Mucosa of descending colon (tissue), 3 donors: ENCODE measurements at places on chromosomes 16 and 17. TPM values are rescaled to one million over a fixed set of nuclear protein-coding genes. Genes with fewer than 3 reads are reported as not detected.
A peak's percentile ranks its signal among the peaks of the same experiment; 100 is the strongest.

DNA sequence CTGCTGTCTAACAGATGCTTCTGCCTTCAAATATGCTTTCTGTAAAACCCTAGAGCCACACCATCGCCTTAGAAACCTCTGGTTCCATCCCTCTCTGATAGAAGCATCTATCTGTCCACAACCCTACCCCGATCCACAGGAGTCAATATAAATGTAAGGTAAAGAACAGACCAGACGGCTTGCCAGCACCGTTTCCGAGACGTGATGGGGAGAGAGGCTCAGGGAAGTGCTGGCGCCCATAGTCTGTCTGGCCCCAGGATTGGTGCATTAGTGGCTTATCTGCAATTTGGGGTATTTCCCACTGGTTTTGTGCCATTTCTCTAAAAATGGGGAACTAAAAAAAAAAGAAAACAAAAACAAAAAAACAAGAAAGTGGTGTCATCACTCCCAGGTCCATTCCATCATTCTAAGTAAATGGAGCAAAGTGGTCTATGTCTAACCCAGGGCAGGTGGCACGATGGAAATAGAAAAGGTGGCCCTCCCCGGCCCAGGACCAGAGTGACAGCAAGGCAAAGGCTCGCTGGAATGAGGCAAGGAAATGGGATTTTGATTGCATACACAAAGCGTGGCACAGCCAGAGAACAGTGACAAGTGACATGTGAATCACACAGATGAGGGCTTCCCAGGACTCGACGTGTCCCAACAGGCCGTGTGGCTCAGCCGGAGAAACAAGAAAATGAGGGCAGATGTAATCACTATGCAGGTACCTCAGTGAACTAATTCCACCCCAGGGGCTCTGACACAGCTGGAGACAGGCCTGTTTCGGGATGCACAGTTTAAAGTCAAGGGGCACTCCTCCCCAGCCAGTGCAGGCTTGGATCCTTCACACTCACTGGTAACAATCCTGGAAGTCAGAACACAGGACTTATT lies 125.6 kb downstream of the GAS7 start:
- no peak for DNase-seq

- no peak for DNase-seq
Measured at GRCh38 chr17:51746421-51746820, 412.1 kb downstream of the CA10 start.

The CNGB1 gene
- total RNA-seq = 0.14 TPM

DNA sequence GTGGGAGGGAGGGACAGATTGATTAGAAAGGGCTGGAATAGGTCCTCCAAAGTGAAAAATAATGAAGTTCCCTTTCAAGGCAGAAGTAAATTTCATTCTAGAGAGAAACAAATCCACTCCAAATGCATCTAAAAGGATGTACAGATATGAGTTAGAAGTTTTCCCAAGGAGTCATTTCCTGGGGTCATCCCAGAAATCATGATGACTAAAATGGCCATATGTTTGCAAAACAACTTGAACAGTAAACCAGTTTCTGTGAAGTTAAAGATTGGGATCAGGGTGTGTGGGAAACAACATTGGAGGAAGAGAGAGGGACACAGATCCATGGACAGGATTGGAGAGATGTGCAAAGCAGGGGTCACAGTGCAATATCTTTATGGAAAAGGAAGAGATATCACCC lies 32.5 kb upstream of the ARHGAP44 start:
- no peak for DNase-seq

DNA sequence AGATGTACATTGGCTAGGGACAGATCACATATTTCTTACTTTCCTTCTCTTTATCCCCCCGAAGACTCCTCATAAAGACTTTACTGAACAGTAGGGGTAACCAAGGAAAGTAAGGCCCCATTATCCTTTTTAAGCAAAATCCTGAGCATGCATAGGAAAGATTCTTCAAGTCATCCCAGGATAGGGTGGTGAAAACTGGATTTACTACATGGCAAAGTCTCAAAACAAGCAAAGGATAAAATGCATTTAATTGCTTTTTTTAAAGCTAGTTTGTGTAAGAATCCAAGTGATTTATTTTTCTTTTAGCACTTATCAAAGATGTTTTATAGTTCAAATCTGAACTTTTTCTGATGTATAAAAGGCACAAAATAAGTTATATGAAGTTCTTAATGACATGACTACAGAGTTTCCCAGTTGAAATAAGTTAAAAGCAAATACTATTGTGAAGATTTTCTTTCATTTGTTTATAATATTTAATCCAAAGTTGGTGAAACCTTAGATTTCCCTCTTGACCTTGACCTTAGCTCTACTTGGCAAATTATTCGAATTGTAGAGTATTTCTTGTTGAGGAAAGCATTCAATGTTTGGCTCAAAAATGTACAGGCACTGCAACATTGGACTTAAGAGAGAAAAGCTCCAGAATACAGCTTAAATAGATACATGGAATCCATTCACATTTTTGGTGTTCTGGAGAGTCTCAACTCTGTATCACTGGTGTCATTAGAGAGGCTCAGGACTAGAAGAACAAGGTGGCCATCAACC lies 104.3 kb downstream of the ABCA8 start:
- DNase-seq = no peak

GRCh38 chr17:22270381-22270780 lies 578.1 kb downstream of the KCNJ18 start:
- no peak for DNase-seq

The ALKBH5 gene
- total RNA-seq = 151 TPM

DNA sequence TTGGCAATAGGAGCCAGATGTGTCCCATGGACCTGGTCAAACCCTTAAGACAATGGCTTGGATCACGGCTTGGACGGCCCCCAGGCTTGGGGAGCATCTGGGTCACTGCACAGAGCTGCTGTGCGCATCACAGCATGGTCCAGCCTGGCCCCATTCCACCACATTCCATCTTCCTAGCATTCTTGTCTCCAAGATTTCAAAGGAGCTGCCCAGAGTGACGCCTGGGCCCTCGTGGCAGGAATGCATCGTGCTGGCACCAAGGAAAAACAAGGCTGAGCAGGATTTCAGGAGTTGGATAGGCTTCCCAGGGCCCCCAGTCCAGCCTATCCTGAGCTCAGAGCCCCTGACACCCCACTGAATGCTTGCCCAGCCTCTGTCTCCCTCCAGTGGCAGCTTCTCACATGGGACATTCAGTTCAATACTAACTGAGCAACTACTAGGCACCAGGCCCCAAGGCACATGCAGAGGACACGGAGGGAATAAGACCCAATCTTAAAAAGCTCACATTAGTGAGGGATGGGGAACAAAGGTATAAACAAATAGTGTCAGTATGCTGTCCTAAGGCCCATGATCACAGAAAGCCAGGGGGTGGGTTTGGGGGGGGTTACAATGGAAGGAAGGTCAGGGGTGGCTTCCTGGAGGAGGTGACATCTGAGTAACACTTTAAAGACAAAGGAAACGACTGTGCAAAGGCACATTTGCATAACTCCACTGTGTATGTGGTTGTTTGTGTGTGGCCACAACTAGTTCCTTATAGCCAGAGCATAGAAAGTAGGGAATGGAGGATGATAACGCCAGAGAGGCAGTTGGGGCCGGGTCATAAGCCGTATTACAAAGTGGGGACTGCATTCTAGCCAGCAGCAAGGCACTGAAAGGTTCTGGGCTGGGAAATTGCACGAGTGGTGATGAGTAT lies 34.1 kb downstream of the TK2 start:
- DNase-seq = no peak

DNA sequence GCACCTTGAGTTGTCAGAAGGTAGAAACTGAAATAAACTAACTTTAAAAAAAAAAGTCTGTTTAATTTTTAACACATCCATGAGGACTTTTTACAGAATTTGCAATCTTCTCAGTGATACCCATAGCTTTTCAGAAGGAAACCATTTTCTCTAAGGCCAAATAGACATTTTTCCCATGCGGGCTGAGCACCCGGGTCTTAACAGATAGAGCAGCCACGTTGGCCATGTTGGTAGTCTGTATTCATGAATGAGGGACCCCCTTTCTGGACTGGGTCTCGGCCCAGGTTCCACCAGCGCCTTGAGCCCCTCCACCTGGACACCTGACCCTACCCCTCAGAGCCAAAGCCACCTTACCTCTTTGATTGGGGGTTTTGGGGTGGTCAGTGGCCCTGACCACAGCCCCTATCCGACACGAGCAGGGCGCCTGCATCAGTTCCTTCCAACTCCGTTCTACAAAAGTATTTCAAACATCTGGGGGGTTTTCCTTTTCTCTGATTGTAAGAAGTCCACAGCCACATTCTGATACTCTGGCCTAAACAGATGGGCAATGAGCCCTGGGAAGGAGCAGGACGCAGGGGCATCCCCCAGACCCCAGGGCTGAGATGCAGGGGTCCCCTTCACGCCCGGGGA lies 18.0 kb downstream of the CIBAR2 start:
- no peak for DNase-seq

DNA sequence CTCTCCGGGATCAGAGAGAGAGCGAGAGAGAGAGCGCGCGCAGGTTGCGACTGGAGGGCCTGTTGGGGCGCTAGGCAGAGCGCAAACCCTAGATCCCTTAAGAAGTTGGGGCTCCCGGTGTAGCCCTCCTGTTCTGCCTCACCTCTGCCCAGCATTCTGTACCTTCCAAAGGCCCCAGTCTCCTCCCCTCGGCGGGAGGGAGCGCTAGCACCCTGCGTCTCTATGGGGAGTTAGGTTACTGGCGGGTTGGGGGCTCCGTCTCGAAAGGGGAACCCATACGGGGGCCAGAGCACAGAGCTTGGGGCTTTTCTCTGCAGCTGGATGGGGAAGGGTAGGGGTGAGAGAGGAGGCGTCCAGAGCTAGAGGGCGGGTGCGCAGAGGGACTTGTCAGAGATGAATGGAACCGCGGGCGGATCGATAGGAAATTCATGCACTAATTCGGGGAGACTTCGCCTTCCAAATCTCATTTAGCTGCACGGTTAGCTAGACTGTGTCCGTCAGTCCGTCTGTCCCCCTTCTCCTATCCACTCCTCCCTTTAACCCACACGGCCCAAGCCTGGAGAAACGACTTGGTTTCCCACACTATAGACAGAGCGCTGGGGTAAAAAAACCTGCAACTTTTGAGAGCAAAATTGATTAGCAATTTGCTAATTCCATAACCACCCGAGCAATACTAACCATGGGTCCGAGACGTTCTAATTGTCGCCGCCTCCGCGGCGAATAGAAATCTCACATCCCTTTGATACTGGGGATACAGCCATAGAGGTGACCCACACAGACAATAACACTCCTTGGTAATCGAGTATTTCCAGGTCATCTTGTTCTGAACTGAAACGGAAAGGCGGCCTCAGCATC lies 693 bp upstream of the HOXB4 start:
- DNase-seq = peak; percentile 51

- no peak for DNase-seq
Measured at GRCh38 chr17:73936908-73937627, 266.4 kb upstream of the RPL38 start.

The TERF2IP gene
- 26.0 TPM for total RNA-seq

The MFAP4 gene
- total RNA-seq = 19.0 TPM

- DNase-seq = no peak
Measured at GRCh38 chr16:17271687-17272086, 199.1 kb downstream of the XYLT1 start.

DNA sequence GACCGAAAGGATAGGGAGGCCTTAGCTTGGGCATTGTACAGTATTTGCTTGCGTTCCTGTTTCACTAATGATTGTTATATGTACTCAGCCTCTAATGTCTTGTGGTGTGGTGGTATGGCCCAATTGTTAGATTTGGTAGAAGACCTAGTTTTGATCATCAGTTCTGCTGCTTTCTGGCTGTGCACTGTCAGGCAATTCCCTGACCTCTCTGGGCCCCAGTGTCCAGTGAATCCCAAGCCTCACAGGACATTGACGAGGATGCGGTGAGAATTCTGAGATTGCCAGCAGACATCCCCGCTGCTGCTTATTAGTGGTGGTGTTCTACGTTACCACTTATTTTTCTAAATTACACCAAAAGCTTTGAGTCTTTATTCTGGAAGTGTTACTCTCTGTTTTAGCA lies 195.2 kb downstream of the SNX29 start:
- no peak for DNase-seq

The C16orf96 gene
- not detected for total RNA-seq

DNA sequence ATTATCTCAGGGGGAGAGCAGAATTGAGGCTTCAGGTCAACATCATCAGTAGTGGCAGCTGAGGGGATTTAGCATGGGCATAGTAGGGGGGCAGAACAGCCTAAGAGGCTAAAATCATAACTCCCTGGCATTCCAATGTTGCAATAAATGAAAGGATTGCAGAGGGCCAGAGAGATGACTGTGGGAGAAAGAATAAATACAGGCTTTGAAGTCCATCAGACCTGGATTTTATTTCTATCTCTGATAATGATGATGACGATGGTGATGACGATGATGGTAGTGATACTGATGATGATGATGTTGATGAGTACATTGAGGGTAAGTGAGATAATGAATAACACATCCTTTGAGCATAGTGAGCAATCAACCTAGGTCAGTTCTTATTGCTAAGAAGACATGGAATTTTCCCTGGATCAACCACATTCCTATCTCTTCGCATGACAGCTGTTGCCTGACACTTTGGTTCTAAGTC lies 107.4 kb upstream of the CDH11 start:
- DNase-seq = no peak

GRCh38 chr16:22787466-22788192 lies 26.3 kb upstream of the HS3ST2 start:
- DNase-seq = no peak
